ENCODE measurements at places on chromosomes 13 and 19.

DNA sequence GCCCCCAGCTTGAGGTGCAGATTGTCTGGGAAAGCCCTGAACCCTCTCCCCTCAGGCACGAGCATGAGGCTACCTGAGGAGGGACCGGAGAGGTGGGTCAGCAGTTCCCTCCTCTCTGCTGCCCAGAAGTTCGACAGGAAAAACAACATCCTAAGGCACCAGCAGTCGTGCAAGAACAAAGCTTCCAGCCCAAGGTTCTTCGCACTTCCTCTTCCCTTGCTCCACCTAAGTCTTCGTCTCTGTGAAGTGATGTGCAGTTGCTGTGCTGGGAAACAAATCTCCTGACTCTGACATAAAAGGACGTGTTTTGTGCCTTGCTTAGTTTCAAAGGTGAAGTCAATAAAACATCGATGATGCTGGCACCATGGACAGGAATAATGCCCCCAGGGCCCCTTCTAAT is 173.3 kb downstream of the USP12 start:
- DNase-seq: no peak

- no peak for DNase-seq
Measured at GRCh38 chr13:48783695-48784230, 130.0 kb downstream of the CYSLTR2 start.

DNA sequence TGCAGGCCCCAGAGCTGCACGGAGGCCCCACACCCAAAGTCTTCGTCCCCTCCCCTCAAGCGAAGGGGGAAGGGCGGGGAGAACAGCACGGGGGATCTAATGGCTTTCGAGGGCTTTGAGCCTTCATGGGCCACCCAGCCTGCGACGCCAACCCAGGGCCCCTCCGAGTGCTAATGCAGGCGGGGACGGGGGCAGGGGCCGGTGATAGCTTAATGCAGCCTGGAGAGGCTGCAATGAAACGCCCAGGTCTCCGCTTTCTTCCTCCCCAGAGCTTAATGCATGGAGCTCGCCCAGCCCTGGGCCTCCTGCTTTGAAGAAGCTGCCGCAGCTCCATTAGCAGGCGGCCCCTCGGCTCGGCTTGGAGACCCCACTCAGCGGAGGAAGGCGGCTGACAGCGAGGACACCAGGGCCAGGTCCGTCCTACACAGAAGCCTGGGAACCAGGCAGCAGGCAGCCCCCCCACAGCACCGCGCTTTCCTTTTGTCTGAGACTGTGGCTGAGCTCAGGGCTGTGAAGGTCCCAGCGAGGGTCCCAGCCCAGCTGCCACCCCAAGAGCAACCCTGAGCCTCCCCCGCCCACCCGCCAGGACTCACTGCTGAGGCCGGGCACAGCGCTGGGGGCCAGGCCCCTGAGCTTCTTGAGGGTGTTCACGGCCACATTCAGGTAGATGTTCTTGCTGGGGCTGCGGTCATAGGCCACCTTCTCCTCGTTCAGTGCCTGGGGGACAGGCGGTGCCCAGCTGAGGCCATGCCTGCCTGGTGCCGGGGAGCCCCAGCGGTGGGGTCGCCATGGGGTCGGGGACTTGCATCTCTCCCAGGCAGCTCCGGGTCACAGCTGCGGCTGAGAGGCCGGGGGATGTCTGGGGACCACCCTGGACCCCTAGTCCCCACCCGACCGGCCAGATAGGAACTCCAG is 7.5 kb upstream of the ATP8B3 start:
- no peak for DNase-seq

- DNase-seq: peak; percentile 64
Measured at GRCh38 chr19:33434886-33435705, 61.6 kb downstream of the CEBPG start.

DNA sequence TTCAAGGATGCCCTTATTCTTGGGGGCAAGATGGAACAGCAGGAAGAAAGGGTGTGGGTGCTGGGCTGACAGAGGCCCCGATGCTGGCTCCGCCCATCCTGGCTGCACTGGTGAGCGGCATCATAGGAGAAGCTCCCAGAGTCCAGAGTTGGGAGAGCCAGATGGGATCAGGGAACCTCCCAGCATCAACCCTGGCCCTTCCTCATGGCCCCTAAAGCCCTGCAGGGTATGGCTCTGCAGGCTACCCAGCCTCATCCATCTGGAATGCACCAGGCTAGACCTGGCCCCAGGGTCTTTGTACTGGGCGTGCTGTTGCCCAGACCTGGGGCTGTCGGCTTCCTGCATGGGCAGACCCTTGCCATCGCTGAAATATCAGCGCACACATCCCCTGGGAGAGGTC is 7.9 kb upstream of the ELL start:
- DNase-seq: no peak

DNA sequence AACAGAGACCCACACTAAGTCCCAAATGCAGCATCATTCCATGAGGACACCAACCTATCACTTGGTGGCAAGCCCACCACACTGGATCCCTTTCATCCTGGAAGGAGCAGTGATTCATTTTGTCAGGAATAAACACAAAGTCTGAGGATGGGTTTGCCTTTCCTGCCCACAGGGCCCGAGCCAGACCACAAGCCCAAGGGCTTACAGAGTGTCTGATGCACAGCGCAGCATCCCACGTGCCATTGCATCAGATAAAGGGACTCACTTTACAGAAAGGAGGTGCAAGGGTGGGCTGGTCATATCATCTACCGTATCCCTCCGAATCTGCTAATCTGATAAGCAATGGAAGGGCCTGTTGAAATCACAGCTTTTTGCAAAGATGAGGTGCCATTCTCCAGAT is 12.2 kb upstream of the KCTD15 start:
- no peak for DNase-seq

GRCh38 chr13:31442571-31442970 is 242.8 kb downstream of the B3GLCT start:
- no peak for DNase-seq

Measured in A172 (cell line).